ENCODE measurements at places on chromosomes 16 and 17. TPM values are rescaled to one million over a fixed set of nuclear protein-coding genes. Genes with fewer than 3 reads are reported as not detected.

DNA sequence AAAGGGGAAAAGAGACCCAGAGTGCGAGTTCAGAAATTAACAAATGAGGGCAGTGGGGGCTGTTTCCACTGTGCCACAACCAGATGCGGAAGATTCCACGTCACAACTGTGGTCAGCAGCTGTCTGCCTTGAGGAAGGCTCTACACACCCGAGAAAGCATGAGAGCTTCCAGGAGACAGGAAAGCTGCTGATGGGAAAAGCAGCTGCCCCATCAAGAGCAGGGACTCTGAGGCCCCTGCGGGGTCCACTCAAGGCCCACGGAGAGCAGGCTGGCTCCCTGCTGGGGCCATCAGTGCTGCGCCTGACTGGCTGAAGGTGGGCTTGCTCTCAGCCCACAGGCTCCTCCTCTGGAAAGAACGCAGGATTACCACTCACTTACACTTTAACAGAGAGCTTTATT lies 14.8 kb upstream of the TRAP1 start:
- DNase-seq: no peak

- DNase-seq: no peak
Observed at GRCh38 chr17:83083368-83084201, 4.2 kb downstream of the METRNL start.

GRCh38 chr16:56263711-56264608 lies 72.7 kb downstream of the GNAO1 start:
- peak; percentile 34 for DNase-seq

GRCh38 chr16:2874912-2875362 lies 8.1 kb upstream of the FLYWCH2 start:
- DNase-seq: peak; percentile 82

DNA sequence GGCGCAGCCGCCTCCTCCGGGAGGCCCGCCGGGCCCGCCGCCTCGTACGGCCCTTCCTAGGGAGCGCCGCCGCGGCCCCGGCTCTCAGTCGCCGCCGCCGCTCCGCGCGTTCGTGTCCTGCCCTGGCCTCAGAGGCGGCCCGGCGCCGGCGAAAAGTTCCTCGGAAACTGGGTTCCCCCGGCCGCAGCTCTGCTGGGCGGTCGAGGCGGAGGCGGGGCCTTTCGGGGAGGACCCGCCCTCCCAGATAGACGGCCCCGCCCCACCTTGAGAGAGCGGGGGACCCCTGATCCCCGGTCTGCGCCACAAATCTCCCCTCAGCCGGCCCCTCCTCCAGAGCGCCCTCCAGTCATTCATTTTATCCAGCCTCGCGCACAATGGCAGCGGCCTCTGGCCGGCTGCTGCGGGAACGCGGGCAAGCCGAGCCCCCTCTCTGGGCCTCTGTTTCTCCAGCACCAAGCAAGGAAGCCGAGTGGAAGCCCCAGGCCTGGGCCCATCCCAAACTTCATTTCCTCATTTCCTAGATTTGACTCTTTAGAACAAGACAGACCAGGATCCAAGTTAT lies at the start of gene SREBF1:
Gene SREBF1 (minus strand): TSS at position 169 of the 562 bp plus-strand sequence. CDS start 169 bp downstream, outside the sequence.
- DNase-seq: peak; percentile 69

DNA sequence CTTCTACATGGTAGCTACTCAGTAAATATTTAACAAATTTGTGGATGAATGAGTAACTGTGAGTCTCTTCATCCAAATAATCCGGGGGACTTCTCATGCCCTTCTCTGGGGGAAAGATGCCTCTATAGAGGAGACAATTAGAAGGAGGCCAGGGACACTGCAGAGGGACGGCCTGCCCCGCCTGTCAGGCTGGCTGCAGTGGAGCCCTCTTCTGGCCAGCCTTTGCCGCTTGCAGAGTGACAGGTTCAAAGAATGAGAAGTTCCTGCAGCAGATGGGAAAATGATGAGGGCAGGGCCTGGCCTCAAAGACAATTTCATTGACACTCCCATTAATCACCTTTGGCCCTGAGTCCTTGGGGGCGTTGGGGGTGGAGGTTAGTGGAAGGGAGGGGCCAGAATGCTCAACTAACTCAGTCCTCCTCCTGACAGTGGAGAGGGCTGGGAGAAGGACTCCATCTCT lies 339.0 kb downstream of the MAF start:
- peak; percentile 57 for DNase-seq

DNA sequence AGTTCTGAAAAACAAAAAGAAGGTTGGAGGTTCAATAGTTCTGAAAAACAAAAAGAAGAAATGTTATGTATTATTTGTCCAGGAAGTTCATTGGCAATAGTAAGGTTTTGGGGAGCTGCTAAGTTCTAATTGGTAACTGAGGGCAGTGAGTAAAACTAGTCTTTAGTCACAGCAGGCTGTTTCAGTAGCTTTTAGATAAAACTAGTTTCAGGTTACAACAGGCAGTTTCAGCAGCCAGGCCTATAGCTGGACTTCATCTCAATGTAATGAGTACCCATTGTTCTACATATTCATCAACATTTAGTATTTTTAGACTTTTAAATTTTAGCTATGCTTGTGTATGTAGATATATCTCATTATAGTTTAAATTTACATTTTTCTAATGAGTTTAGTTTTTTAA lies 639.3 kb downstream of the TOX3 start:
- no peak for DNase-seq

GRCh38 chr16:85554889-85555718 lies 58.0 kb upstream of the GSE1 start:
- DNase-seq: peak; percentile 64

DNA sequence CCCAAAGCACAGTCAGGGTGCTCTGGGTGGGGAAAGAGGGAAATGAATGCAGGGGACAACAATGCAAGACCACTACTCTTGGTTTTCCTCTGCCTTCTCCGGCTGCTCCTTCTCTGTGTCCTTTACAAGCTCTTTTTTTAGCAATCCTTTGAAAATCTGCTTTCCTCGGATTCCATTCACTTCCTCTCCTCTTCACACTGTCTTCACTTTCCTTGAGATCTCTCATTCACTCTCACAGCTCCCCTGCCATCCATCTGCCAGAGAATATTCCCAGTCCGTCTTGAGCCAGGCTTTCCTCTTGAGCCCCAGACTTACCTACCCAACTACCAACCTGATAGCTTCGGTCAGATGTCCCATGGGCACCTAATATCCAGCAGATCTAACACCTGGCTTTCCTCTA lies 11.0 kb upstream of the SPOP start:
- no peak for DNase-seq

- no peak for DNase-seq
Observed at GRCh38 chr17:57512691-57513090, 232.4 kb downstream of the CCDC182 start.

GRCh38 chr16:19588661-19589060 lies 33.2 kb downstream of the VPS35L start:
- DNase-seq: no peak

DNA sequence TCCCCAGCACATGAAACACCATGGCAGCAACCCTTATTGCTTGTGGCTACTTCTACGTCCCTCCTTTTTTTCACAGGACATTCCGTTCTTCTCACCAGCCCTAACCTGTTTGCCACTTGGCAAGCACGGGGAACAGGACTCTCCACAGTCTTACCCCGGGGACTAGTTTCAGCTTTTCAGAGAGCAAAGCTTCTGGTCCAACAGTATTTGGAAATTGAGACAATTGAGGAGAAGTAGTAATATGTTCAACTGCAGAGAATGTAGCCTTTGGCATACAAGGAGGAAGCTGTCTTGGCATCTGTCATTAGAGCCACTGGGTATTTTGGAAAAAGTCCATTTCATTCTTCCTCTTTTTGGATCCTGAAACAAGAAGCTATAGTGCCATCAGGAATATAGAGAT lies 65.7 kb downstream of the MAP2K6 start:
- no peak for DNase-seq

DNA sequence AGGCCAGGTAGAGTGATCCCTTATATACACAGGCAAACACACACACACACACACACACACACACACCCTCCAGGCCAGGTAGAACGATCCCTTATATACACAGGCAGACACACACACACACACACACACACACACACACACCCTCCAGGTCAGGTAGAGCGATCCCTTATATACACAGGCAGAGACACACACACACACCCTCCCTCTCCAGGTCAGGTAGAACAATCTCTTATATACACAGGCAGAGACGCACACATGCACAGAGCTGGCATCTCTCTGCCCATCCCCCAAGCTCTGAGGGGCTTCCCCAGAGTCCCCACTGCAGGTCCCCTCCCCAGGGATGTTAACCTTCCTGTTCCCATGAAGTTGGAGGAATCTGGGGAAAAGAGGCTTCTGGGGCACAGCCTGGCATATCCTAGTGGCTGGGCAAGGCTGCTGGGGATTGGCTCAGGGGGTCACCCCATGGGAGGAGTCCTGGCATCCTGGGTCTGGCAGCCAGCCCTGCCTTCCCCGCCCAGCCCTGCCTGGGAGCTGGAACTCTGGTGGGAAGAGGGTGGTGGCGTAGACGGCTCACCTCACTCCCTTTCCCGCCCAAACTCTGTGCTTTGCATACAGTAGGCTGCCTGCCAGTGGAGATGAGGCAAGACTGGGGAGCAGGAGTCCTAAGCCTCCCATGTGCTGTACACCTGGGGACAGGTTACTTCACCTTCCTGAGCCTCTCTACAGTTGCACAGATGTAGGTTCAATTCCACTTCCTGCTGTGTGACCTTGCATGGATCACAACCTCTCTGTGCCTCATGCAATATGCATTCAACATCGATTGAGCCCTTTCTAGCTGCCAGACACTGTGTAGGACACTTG lies 41.8 kb downstream of the TEKT5 start:
- DNase-seq: no peak

- peak; percentile 78 for DNase-seq
Observed at GRCh38 chr17:31580706-31581490, 189.4 kb downstream of the RAB11FIP4 start.

TBC1D3H gene
- total RNA-seq: not detected

HASPIN gene
- 0.33 TPM for total RNA-seq

KRT24 gene
- not detected for total RNA-seq

CACNG5 gene
- total RNA-seq: not detected

AGRP gene
- not detected for total RNA-seq
